Fibroblast of skin of back (primary cell): ENCODE measurements at places on chromosomes 6 and 20.

DNA sequence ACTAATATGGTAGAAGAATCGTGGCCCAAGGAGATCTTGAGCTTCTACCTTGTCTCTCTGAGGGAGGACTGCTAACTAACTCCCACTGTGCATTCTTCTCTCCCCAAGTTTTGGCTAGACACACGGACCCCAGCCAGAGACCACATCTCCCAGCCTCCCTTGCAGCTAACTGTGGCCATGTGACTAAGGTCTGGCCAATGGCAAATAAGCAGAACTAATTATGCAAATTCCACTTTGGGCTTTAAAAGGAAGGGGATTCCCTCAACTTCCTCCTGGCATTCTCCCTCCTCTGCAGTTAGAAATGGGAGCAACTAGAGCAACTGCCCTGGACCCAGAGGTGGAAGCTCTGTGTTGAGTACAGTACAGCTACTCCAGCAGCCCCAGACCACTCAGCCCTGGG, 15.4 kb downstream of the BPIFA2 start:
- DNase-seq: no peak

GRCh38 chr6:125271486-125272159, 30.1 kb downstream of the HDDC2 start:
- no peak for DNase-seq

- peak; percentile 15 for DNase-seq
Measured at GRCh38 chr6:68635706-68636513, 828 bp downstream of the ADGRB3 start.

DNA sequence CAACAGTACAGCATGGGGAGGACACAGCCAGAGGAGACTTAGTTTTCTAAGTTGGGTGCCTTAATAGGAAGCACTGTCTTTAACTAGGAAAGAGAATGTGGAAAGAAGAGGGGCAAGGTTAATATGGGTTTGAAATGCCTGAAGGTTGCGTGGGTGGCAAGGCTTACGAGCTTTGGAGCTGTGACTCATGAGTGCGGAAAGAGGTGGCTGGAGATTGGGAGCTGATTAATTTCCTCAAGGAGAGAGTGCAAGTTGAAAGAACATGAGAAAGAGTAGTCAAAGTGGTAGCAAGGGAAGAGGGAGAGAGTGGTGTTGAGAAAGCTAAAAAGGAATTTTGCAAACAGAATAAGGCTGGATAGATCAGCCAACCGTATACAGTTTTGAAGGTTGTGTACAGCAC, 315.1 kb upstream of the PRND start:
- DNase-seq: peak; percentile 30

DNA sequence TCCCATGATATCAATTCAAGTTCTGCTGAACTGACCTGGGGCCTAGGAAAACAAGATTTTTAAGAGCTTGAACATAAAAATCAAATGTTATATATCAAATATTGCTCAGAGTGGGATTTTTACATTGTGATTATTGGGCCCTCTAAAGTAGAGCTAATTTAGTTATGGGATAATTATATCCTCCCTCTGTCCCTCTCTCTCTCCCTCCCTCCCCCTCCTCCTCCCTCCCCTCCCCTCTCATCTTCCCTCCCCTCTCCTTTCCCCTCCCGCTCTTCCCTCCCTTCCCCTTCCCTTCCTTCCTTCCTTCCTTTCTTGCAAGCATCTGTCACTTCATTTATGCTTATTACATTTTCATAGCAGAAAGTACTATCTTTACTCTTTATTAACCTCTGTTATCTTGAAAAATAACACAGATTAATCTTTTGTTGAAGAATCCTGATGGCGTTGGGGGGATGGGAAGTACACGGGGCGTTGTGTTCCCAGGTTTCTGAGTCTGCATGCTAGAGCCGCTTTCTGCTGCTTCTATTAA, 32.8 kb downstream of the KIF25 start:
- no peak for DNase-seq

DNA sequence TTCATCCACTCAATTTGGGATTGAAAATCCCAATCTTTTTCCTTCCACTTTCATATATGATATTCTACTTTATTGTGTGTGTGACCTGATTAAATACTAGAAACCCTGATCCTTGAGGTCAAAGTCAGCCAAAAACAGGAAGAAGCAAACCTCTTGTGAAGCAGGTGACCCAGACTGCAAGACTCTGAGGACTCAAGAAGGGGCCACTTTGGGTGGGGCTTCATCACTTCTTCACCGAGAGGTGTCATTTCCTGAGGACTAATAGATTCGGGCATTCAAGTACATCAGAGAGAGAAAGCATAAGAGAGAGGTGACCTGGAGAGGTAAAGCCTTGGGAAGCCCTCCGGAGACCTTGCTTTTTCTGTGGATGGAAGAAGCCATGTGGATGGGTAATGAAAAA, 129.0 kb downstream of the CFAP61 start:
- DNase-seq: no peak

DNA sequence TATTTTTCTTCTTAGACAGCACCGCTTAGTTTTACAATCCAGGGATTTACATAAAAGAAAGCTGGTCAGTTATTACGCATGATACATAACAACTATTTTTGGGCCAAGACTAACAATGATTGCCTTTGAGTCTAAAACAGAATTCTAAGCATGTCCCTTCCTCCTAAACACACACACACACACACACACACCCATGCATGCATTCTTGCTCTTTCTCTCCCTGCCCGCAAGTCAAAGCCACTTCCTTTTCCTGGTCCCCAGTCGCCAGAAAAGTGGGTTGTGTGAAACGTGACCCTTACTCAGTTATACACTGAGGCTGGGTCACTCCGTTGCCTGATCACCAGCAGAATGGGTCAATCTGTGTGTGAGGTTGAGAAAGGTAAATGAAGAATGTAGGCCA, 31.4 kb downstream of the FYN start:
- peak; percentile 87 for DNase-seq

GRCh38 chr20:36267605-36268381, 31.5 kb downstream of the AAR2 start:
- DNase-seq: no peak
